ENCODE measurements at places on chromosomes 2 and 18.
A peak's percentile ranks its signal among the peaks of the same experiment; 100 is the strongest.

- no peak for DNase-seq
These were observed 62.0 kb downstream of the NEB start for GRCh38 chr2:151672277-151672676.

DNA sequence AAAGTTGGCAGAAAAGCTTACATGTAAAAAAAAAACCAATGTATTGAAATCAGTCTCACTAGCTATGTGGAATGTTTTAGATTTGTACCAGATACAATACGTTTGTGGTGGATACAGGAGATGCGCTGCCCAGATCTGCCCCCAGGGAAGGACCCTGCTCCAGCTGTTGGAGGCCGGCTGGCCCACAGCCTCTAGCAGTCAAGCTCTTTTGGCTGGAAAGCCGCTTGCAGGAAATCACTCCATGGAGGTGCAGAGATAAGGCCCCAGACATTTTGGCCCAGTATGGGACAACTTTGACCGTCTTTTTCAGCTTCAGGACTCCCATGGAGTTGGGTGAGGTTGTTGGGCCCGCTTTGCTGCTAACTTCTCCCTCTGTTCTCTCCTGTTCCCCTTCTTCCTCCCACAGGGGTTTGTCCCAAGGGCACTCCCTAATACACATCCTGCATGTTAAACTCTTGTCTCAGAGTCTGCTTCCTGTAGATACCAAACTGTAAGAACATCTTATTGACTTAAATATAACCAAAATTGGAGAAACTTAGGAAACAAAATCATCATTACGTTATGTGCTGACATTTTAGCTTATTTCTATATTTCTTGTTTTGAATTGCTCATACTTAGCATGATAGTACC is 1.7 kb upstream of the QPCT start:
- no peak for DNase-seq

- DNase-seq = no peak
These were observed 90.8 kb downstream of the ZFP36L2 start for GRCh38 chr2:43135583-43135982.

DNA sequence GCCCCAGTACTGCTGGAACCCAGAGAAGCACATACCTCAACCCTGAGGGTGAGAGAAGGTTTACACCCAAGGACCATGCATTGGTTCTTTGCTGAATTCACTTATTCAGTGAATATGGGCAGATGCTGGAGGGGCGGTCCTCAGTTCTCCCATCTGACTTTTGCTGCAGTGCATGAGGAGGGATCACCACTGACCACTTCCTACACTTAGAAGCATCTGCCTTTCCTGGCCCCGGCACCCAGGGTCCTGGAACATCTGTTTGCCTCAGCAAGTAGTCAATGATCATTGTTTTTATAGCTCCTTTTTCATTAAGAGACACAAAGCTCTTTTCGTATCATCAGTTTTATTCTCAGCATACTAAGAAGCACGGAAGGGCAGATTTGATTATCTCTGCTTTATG is 211.4 kb downstream of the SH3RF3 start:
- no peak for DNase-seq

GRCh38 chr2:102063487-102063911 is 71.7 kb downstream of the IL1R2 start:
- no peak for DNase-seq

DNA sequence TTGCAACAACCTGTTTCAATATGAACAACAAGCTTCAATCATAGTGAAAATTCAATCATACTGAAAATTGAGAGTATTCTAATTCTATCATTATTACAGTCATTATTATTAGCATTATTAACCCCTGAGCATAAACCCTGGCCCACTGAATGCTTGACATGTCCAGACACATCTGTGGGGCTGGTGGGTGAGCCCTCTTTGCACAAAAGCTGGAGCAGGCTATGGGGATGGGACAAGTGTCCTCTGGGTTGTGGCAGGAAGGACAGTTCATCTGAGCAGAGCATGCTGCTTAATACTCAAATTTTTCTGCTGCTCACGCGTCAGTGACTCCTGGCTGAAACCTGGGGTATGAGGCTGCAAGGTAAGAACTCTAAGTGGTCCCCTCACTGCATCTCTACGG is 451.1 kb upstream of the POU3F3 start:
- DNase-seq = no peak

- no peak for DNase-seq
These were observed 8.5 kb downstream of the PDK1 start for GRCh38 chr2:172564376-172564775.

- no peak for DNase-seq
These were observed 250.3 kb downstream of the ERBB4 start for GRCh38 chr2:212288308-212288707.

DNA sequence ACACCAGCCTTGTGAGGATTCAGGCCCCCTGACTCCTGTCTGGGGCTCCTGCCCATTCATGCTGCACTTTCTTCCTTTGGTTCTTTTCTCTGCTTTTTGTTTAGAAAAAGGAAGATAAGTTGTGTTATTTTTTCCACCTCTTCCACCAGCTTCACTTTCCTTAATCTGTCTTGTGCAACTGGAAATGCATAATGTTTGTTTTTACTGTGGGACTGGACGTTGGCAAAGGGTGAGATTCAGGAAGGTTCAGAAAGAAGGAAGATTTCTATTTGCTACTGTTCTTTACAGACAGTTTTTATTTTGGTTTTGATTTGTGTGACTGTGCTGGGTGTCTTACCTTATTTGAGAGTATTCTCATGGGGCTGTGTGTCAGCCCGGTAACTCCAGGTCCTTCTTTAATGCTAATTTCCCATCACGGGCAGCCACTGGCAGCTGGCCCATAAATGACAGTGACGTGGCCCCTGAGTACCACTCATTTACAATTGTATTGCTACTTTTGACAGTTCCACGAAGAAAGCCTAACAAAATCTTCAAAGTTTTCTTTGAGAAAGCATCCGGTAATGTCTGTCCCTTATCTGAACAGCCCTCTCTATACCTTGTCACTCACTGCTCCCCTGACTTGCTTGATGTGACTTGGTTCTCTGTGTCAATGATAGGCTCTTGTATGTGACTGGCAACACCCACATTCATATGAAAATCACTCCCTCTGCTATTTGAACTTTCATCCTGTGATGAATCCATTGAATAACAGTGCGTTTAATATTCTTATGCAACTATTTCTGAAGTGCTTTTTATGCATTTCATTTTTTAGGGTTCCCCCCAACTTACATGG is 32.7 kb downstream of the RHBDD1 start:
- DNase-seq = no peak

- no peak for DNase-seq
These were observed 464.9 kb downstream of the CDH2 start for GRCh38 chr18:27712066-27712465.

DNA sequence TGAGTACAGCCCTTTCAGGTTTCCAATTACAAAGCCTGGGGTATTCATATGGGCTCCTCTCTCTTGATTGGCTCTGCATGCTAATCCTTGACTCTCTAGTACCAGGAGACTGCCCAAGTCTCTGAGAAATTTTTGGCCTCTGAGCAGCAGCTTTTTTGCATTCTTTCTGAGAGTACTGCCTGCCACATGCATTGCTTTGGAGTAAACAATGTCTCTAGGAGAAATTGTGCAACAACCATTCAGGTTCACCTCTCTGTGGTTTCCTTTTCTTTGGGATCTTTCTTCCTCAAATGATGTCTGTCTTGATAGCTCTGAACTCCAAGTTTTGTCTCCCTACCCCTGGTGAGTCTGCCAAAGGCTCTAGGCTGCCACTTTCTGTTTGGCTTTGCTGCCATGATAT is 115.8 kb upstream of the SETBP1 start:
- DNase-seq = no peak

- DNase-seq = no peak
These were observed 315.6 kb upstream of the SALL3 start for GRCh38 chr18:78664048-78664447.

DNA sequence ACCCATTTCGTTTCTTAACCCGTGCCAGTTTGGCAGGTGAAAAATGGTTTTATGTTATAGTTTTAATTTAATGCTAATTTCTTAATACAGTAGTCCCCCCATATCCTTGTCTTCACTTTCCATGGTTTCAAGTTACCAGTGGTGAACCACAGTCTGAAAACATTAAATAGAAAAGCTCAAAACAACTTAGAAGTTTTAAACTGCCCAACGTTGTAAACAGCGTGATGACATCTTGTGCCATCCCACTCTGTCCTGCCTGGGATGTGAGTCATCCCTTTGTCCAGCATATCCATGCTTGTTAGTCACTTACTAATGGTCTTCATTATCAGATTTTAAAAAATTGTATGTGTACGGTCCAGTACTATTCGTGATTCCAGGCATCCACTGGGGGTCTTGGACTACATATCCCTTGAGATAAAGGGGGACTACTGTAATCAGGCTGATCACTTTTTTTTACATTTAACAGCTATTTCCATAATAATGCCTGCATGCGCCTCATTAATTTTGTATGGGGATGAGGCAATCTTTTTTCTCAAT is 31.9 kb downstream of the SLC66A3 start:
- no peak for DNase-seq

DNA sequence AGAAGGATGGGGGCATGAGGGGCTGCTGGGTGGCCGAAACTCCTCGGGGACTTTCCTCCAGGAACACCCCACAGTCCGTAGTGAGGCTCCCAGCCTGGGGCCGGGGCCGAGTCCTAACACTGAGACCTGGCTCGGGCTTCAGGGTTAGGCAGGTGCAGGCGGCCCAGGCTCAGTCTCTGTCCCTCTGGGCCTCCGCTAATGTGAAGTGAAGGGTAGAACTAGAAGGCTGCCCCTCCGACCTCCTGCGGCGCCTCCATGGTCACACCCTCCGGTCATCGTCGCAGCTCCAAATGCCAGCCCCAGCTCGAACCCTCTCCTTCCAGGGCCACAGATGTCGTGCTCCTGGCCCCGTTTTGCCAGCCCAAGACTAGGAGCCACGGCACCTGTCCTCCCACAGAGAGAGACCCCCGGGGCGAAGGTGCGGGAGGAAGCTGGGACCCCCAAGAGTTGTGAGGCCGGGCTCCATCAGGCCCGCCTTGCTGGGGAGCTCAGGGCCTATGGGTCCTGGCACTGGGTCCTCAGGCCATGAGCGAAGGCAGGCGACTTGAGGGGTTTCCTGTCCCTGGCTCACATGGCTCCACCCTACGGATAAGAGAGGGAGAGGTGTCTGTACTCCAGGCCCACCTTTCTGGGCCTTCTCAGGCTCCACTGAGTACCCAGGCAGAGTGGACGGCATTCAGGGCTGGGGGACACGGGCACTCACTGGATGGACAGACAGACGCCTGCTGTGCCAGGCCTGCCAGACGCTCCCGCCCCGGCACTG is 797 bp downstream of the ANO7 start:
- no peak for DNase-seq

GRCh38 chr2:53964987-53965687 is 5.7 kb downstream of the PSME4 start:
- DNase-seq = no peak

- no peak for DNase-seq
These were observed 81.7 kb upstream of the SEC11C start for GRCh38 chr18:59057969-59058368.

DNA sequence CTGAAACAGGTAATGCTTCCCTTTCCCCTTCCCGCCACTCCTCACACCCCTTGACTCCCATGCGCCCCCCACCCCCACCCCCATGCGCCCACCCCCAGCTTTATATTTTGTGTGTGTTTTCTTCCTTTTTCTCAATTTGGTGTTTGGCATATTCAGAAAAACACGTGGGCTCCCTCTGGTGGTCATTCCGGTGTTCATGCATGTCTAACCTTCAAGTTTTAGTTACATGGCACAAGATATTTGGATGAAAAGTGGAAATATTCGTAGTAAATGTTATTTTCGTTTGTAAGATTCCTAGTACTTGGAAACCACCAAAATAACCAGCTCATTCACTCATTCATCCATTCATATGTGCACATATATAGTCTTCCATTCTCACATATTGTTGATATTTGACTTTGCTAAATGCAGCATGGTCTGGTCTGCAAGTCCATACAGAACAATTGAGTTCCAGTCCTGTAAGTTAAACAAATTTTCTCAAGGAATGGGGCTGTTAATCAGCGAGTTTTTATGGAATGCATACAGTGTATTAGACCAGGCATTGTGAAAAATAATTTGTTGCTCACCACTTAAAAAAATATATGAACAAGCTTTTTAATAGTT is 143.6 kb upstream of the MAP3K20 start:
- peak; percentile 86 for DNase-seq

GRCh38 chr18:58402951-58403702 is 225.8 kb downstream of the ALPK2 start:
- DNase-seq = no peak

GRCh38 chr2:123870881-123871276 is 154.2 kb upstream of the CNTNAP5 start:
- no peak for DNase-seq

GRCh38 chr2:223057569-223057968 is 5.6 kb downstream of the KCNE4 start:
- DNase-seq = no peak

- peak; percentile 16 for DNase-seq
These were observed 14.3 kb upstream of the STAM2 start for GRCh38 chr2:152189622-152190495.

GRCh38 chr2:110807522-110807921 is 75.1 kb downstream of the ACOXL start:
- no peak for DNase-seq

DNA sequence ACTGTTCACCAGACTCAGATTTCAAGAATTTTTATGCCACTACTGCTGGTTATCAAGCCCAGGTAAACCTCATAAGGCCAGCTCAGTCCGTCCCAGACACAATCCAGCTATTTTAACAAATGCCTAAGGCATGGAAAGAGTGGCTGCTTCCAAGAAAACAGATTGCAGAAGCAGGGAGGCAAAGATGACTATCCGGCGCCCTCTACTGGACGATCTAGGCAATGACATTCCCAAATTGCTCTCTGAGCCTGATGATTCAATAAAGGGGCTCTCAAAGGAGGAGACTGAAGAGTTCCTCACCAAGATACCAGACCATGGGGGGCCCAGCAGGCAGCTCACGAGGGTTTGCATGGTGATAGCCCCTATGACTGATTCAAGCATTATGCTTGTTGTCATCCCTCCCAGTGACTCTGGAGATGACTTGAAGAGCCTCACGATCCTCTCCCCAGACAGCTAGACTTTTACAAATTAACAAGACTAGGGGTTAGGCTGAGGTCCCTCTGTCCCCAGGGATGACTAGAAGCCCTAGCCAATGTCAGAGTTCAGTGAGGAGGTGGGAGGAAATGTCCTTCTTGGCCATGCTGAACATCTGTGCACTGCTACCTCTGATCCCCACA is 25.0 kb downstream of the SERPINB8 start:
- DNase-seq = peak; percentile 57

DNA sequence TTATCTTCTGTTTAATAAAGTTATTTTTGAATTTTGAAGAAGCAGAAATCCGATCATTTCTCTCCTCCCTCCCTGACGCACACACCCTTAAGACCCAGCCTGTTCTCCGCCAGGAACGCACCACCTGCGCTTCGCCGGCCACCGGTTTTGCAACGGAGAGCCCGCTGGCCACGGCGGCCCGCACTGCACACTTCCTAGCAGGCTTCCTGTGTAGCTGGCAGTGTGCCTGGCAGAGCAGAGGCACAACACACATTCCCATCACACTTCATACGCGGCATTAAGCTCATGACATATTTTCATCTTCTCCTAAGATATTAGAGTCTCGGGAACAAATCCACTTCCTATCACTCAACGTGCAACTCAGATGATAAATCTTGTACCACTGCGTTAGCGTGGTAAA is 148.0 kb downstream of the HDAC4 start:
- DNase-seq = no peak
